ENCODE measurements at places on chromosomes 7 and 10.
A peak's percentile ranks its signal among the peaks of the same experiment; 100 is the strongest.

DNA sequence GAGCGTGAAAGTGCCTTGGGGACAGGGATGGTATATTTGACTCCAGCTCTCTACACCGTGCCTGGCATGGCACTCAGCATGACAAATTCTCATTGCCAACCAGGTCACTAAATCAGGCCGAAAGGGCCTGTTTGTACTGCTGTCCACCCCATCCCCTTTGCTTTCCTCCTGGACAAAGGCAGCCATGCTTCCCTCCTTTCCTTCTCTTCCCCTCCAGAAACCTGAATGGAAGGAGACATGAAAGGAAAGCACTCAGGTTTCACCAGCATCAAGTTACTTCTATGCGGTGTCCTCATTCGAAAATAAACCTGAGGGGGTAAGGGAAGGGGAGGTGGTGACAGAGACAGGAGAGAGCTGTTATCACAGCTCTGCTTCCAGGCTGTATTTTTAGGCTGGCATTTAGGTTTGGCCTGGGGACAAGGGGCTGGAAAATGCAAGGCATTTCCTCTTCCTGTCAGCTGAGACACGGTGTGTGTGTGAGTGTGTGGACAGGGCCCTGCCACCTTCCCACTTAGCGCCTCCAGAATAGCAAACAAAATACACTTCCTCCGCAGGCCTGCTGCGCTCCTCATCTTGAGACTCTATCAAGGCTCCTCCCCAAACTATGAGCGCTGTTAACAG, 79.9 kb upstream of the COL13A1 start:
- no peaks in the 10 kb centered on the region for H3K36me3 ChIP-seq
- no peaks in the 10 kb centered on the region for H3K4me1 ChIP-seq

DNA sequence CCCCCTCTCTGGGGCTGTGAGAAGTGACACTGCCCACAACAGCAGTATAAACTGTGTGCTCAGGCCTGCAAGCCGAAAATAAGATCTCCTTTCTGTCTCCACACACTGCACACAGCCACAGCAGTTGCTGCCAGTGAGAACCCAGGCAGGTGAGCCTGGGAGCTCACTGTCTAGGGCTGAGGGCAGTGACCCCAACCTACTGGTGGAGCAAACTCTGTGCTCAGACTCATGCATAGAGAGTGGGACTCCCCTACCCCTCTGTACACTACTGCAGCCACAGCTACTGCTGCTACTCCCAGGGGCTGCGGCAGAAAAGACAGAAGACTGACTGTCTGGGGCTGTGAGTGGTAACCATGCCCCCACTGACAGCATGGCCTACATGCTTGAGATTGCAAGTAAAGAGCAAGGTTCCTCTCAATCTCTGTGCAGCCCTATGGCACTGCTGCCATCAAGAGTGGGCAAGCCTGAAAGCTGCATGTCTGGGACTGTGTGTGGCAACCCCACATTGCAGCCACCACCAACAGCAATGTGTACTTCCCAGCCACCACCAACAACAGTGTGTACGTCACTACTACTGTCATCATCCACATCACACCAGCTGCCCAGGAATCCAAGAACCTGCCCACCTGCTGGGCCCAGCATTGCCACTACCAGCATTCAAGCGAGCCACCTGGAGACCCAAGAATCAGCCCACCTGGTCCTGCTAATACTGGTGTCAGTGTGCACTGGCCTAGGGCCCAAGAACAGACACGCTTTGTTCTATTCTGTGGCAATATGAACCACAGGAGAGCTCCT, 226.1 kb downstream of the XPNPEP1 start:
- no peaks in the 10 kb centered on the region for H3K4me1 ChIP-seq
- no peak overlapping the region for H3K27ac ChIP-seq
- no peaks in the 10 kb centered on the region for H3K27me3 ChIP-seq
- H3K36me3 ChIP-seq: no peaks in the 10 kb centered on the region
- DNase-seq: no peak

- H3K27ac ChIP-seq: no peak overlapping the region
- H3K4me1 ChIP-seq: no peaks in the 10 kb centered on the region
- no peak for DNase-seq
- H3K36me3 ChIP-seq: no peaks in the 10 kb centered on the region
- no peaks in the 10 kb centered on the region for H3K27me3 ChIP-seq
Observed at GRCh38 chr10:6002809-6003510, 25.6 kb upstream of the IL15RA start.

- no peaks in the 10 kb centered on the region for H3K4me1 ChIP-seq
- DNase-seq: no peak
- H3K27me3 ChIP-seq: no peaks in the 10 kb centered on the region
- no peak overlapping the region for H3K27ac ChIP-seq
- H3K36me3 ChIP-seq: no peaks in the 10 kb centered on the region
Observed at GRCh38 chr7:137590756-137591305, 247.3 kb upstream of the PTN start.

GRCh38 chr7:32357535-32358277, 132.5 kb downstream of the LSM5 start:
- no peak for DNase-seq
- no peaks in the 10 kb centered on the region for H3K4me1 ChIP-seq
- no peaks in the 10 kb centered on the region for H3K36me3 ChIP-seq
- no peaks in the 10 kb centered on the region for H3K27me3 ChIP-seq
- H3K4me3 ChIP-seq: no peak overlapping the region

GRCh38 chr10:61250131-61250530, 203.1 kb downstream of the TMEM26 start:
- no peaks in the 10 kb centered on the region for H3K27me3 ChIP-seq
- no peak overlapping the region for H3K27ac ChIP-seq
- H3K4me3 ChIP-seq: no peak overlapping the region
- H3K4me1 ChIP-seq: no peaks in the 10 kb centered on the region
- no peaks in the 10 kb centered on the region for H3K36me3 ChIP-seq

GRCh38 chr7:136728945-136729344, 139.5 kb upstream of the CHRM2 start:
- no peaks in the 10 kb centered on the region for H3K27me3 ChIP-seq
- H3K4me1 ChIP-seq: no peaks in the 10 kb centered on the region
- no peak overlapping the region for H3K27ac ChIP-seq
- no peak overlapping the region for H3K4me3 ChIP-seq
- H3K36me3 ChIP-seq: no peaks in the 10 kb centered on the region

- DNase-seq: no peak
- no peak overlapping the region for H3K27ac ChIP-seq
- no peak overlapping the region for H3K4me3 ChIP-seq
- H3K36me3 ChIP-seq: no peaks in the 10 kb centered on the region
- H3K4me1 ChIP-seq: no peaks in the 10 kb centered on the region
Observed at GRCh38 chr10:25692761-25693160, 241.3 kb upstream of the MYO3A start.

GRCh38 chr7:74683799-74684198, 26.3 kb downstream of the GTF2I start:
- H3K27ac ChIP-seq: no peak overlapping the region
- H3K36me3 ChIP-seq: no peaks in the 10 kb centered on the region
- H3K4me3 ChIP-seq: no peak overlapping the region
- no peaks in the 10 kb centered on the region for H3K4me1 ChIP-seq
- DNase-seq: no peak
- H3K27me3 ChIP-seq: no peaks in the 10 kb centered on the region

GRCh38 chr10:71332466-71332865, 13.4 kb downstream of the SLC29A3 start:
- H3K4me3 ChIP-seq: no peak overlapping the region
- DNase-seq: no peak
- no peaks in the 10 kb centered on the region for H3K27me3 ChIP-seq
- H3K27ac ChIP-seq: no peak overlapping the region

GRCh38 chr7:139169816-139170215, 60.3 kb upstream of the ZC3HAV1 start:
- no peaks in the 10 kb centered on the region for H3K27me3 ChIP-seq
- H3K36me3 ChIP-seq: no peaks in the 10 kb centered on the region
- no peaks in the 10 kb centered on the region for H3K4me1 ChIP-seq
- H3K27ac ChIP-seq: no peak overlapping the region
- H3K4me3 ChIP-seq: no peak overlapping the region

DNA sequence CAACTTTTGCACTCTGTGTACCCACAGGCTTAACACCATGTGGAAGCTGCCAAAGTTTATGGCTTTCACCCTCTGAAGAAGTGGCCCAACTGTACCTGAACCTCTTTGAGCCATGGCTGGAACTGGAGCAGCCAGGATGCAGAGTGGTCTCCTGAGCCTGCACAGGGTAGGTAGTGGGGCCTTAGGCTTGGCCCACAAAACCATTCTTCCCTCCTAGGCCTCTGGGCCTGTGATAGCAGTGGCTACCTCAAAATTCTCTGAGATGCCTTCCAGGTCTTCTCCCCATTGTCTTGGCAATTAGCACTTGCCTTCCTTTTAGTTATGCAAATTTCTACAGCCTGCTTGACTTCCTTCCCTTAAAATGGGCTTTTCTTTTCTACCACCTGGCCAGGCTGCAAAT, 19.3 kb upstream of the SPAM1 start:
- no peak for DNase-seq
- no peaks in the 10 kb centered on the region for H3K36me3 ChIP-seq
- no peak overlapping the region for H3K27ac ChIP-seq
- H3K4me1 ChIP-seq: no peaks in the 10 kb centered on the region
- H3K4me3 ChIP-seq: no peak overlapping the region

GRCh38 chr10:118272149-118272721, 69.9 kb downstream of the FAM204A start:
- no peak overlapping the region for H3K27ac ChIP-seq
- H3K4me3 ChIP-seq: no peak overlapping the region
- H3K27me3 ChIP-seq: no peaks in the 10 kb centered on the region
- no peaks in the 10 kb centered on the region for H3K36me3 ChIP-seq
- H3K4me1 ChIP-seq: no peaks in the 10 kb centered on the region

- no peaks in the 10 kb centered on the region for H3K36me3 ChIP-seq
- no peaks in the 10 kb centered on the region for H3K4me1 ChIP-seq
- H3K27ac ChIP-seq: no peak overlapping the region
Observed at GRCh38 chr7:118046801-118047200, 137.2 kb upstream of the LSM8 start.

DNA sequence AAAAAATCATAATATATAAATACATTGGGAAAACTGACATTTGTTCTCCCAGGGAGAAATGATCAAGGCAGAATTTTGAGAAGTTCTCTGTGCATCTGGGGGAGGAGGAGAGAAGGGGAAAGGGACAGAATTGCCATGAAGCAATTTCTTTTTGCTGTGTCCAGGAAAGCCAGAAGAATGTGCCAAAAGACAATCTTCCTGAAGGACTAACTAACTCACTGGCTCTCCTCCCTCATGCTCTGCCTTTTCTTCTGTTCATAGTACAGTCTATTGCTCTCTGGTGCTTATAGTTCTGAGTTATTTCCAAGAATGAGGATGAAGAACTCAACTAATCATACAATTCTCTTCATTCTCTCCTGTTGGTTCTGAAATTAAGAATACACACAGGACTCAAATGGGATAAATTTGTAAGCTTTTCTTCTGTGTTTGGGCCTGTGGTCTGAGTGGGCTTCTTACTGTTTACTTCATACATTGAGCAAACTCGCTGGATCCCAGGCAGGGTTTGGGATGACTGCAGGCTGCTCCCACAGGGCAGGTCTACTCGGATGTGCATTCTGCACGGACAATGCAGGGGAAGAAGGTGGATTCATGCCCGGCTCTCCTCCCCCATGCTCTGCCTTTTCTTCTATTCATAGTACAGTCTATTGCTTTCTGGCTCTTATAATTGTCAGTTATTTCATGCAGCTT, 22.2 kb upstream of the FAM171A1 start:
- no peak for DNase-seq
- no peaks in the 10 kb centered on the region for H3K4me1 ChIP-seq
- no peaks in the 10 kb centered on the region for H3K27me3 ChIP-seq
- H3K27ac ChIP-seq: no peak overlapping the region
- H3K36me3 ChIP-seq: no peaks in the 10 kb centered on the region

DNA sequence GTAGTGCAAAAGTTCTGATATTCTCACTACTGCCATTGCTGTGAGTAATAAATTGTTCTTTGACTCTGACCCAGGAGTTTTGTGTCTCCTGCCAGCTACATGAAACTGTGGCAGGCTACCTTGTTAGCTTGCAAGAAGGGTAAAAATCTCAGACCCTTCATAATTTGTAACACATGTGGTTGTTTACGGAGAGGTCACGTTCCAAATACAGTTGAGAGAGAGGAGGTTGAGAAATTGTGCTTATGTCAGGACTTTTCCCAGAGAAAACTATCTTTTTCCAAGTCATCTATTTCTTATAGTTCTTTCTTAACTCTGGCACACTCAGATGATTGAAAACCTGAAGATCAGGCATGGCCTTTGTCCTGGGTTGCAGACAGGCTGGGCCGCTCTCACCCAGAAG, 114.4 kb upstream of the SVIL start:
- no peaks in the 10 kb centered on the region for H3K27me3 ChIP-seq
- no peak overlapping the region for H3K4me3 ChIP-seq
- H3K27ac ChIP-seq: no peak overlapping the region
- H3K36me3 ChIP-seq: no peaks in the 10 kb centered on the region
- H3K4me1 ChIP-seq: peaks cover 13% of the 10 kb centered on the region
- no peak for DNase-seq

- no peaks in the 10 kb centered on the region for H3K36me3 ChIP-seq
- peaks cover 29% of the 10 kb centered on the region for H3K4me1 ChIP-seq
- no peak for DNase-seq
- H3K4me3 ChIP-seq: no peak overlapping the region
- no peak overlapping the region for H3K27ac ChIP-seq
Observed at GRCh38 chr7:12768948-12769347, 81.5 kb downstream of the ARL4A start.

DNA sequence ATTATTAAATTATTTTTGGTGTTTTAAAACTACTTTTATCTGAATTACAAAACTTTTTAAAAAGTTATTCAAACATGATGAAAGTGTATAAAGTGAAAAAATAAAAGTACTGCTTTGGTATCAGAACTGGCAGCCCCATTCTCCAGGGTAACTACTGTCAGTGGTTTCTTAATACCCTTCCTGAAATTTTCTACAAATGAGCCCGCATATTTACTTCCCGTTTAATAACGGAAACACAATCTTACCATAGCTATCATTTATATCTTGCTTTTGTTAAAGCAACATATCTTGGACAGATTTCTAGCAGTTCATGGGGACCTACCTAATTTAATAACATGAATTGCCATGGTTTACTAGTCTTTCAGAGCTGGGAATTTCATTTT, 249.9 kb downstream of the RNLS start:
- H3K36me3 ChIP-seq: no peaks in the 10 kb centered on the region
- no peaks in the 10 kb centered on the region for H3K27me3 ChIP-seq
- no peak overlapping the region for H3K27ac ChIP-seq
- peaks cover 7% of the 10 kb centered on the region for H3K4me1 ChIP-seq
- no peak for DNase-seq
- no peak overlapping the region for H3K4me3 ChIP-seq

GRCh38 chr7:39582536-39582935, 16.3 kb downstream of the YAE1 start:
- H3K4me1 ChIP-seq: no peaks in the 10 kb centered on the region
- H3K4me3 ChIP-seq: no peak overlapping the region
- no peak for DNase-seq
- no peak overlapping the region for H3K27ac ChIP-seq
- no peaks in the 10 kb centered on the region for H3K27me3 ChIP-seq

- H3K27me3 ChIP-seq: no peaks in the 10 kb centered on the region
- H3K27ac ChIP-seq: peak overlapping the region; percentile 30
- H3K36me3 ChIP-seq: no peaks in the 10 kb centered on the region
- H3K4me1 ChIP-seq: peaks cover 23% of the 10 kb centered on the region
- peak overlapping the region; percentile 67 for H3K4me3 ChIP-seq
Observed at GRCh38 chr10:114239994-114240345, 916 bp downstream of the VWA2 start.

- no peaks in the 10 kb centered on the region for H3K4me1 ChIP-seq
- H3K36me3 ChIP-seq: no peaks in the 10 kb centered on the region
- no peak overlapping the region for H3K27ac ChIP-seq
- no peak overlapping the region for H3K4me3 ChIP-seq
- H3K27me3 ChIP-seq: no peaks in the 10 kb centered on the region
Observed at GRCh38 chr10:47340608-47341170, 7.5 kb upstream of the RBP3 start.

- H3K4me1 ChIP-seq: no peaks in the 10 kb centered on the region
- no peak for DNase-seq
- H3K27ac ChIP-seq: no peak overlapping the region
- H3K36me3 ChIP-seq: no peaks in the 10 kb centered on the region
- H3K4me3 ChIP-seq: no peak overlapping the region
- H3K27me3 ChIP-seq: no peaks in the 10 kb centered on the region
Observed at GRCh38 chr10:33566426-33566825, 232.0 kb upstream of the NRP1 start.
